CD4-positive, alpha-beta T cell treated with Interleukin-15 for 4 hours (primary cell): ENCODE measurements at places on chromosomes 5 and 9.

DNA sequence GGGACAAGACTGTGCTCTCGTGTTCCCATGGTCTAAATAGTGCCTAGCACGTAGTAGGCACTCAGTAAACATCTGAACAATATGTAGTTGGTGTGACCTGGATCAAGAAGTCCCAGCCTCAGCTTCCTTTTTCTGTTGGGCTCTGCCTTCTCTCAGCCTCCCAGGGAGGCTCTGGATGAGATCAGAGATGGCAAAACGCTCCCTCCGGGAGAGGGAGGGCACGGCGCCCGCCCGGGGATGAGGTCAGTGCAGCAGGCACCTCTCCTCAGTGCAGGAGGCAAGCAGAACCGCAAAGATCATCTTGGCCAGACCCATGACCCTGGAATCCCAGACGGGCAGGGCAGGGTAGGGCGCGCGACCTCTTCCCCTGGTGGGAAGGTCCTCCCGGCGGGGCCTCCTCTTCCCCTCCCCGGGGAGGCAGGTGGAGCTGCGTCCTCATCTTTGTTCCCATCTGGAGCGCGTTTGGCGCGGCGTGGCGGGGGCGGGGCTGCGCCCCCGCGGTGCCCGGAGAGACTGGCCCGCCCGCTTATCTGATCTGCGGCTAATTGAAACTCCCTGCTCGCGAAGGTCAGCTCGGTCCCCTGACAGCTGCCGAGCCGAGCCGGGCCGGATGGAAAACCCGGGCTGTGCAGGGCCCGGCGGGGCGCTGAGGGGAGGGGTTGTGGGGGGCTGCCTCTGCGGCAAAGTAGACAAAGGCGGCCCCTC lies 60.9 kb downstream of the CXXC5 start:
- DNase-seq, result no peak

DNA sequence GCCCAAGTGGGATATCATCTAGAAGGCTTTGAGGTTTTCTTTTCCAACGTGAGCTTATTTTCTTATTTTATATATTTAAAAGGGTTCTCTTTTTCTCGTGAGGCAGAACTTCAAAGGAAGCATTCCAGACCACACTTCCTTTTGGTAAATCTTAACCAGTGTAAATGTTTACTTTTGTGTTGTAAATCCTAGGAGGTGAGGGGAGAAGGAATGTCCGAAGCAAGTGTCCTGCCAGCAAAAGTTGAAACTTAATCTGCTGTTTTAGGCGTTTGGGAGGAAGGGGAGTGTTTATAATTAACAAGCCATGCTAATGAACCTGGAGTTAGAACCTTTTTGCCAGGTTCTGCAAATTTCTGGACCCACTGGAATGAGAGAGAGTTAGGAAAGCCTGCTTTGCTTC lies 37.9 kb downstream of the WWC1 start:
- no peak for DNase-seq

DNA sequence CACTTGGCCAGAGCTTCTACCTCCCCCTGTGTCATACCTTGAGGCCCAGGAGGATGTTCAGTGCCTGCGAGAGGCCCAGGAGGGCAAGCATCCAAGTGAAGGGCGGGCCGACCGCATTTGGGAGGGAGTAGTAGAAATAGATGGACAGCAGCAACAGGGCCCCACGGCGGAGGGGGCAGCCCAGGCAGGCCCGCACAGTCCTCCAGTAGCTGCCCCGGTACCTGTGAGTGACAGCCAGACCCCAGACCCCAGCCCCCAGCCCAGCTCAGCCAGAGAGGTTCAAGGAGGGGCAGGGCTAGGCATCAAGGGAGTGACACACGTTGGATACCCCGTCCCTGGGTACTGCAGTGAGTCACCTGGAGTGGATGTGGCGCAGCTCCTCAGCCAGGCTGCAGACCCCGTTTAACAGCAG lies 1.4 kb downstream of the STING1 start:
- DNase-seq, result peak; percentile 58

GRCh38 chr5:82707741-82708140 lies 369.5 kb downstream of the TMEM167A start:
- DNase-seq, result no peak

- no peak for DNase-seq
Observed at GRCh38 chr9:125464591-125465385, 203.2 kb downstream of the GAPVD1 start.

- peak; percentile 14 for DNase-seq
Observed at GRCh38 chr5:83564069-83564749, 92.7 kb downstream of the VCAN start.

DNA sequence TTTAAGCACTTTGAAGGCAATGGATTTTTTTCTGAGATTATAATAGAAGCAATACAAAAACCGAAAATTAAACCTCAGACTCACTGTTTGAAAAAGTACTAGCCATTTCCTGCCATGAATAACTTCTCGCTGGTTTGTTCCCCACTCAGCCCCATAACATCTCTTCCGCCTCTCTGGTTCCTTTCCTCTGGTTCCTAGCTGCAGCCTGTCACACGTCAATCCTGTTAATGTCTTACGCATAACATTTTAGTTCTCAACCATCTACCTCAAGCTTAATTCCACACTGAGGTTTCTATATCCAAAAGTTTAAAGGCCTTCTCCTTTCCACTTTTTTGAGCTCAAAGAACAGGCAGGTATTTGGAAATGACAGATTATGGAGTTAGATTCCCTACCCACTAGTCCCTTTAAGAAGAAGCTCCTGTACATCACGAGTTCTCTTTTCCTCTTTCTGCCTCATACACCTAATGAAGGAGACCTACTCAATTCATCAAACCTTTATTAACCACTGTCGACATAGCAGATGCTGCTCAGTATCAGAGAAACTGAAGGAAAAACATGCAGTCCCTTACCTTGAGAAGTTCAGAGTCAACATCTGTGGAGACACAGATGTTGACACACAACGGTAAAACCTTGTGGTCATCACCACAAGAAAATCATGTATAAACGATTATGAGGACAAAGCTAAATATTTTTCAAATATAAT lies 243.0 kb upstream of the PTGER4 start:
- peak; percentile 57 for DNase-seq

GRCh38 chr9:98995971-98996504 lies 52.3 kb downstream of the COL15A1 start:
- DNase-seq, result no peak

DNA sequence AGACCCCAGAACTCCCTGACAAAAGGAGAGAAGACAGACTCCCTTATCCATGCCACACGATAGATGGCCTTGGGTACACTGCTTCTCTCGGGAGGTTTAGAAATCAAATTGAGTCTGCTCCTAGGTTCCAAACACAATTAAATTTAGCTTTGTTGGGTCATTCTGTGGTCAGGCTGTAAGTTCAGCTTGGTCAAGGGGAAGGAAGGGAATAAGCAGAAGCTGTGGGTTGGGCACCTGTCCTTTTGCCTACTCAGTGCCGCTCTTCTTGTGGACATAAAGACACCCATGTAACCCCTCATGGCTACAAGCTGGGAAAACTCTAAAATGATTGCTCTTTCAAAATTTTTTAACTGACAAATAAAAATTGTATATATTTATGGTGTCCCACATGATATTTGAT lies 19.1 kb upstream of the AK3 start:
- DNase-seq, result no peak

DNA sequence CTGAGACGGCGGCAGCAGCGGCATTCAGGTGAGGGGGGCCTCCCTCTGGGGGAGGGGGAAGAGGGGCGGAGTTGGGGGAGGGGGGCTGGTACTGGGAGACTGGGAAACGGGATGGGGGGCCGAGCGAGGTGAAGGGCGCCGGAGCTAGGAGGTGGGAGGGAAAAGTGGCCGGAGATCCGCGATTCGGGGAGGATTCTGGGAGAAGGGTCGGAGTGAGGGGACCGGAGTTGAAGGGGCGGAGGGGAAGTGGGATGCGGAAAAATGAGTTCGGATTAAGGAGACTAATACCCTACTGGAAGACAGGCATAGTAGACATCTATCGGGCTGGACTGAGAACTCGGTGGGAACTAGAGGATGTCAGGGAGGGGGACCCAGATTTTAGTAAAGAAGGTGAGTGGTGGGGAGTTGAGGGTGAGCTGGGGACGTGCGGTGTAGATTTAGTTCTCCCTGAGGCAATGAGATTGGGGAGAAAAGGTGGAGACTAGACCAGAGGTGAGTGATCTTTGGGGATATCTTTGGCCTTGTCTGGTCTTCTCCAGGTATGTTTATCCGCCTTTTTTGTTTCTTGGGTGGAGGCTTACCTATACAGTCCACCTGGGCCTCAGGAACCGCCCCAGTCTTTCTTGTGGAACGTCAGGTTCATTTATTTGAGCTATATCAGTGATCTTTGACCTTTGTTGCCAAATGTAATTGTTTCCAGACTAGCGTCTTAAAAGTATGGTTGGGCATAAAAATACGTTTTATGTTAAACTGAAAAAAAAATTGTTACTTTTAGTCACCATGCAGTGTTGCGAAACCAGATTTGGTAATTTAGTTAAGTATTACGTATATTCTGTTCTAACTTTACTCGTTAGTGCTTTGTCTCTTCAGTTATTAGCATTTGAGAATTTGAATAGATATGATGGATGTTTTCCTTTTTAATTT lies 632 bp downstream of the UBAP1 start:
- DNase-seq, result no peak

DNA sequence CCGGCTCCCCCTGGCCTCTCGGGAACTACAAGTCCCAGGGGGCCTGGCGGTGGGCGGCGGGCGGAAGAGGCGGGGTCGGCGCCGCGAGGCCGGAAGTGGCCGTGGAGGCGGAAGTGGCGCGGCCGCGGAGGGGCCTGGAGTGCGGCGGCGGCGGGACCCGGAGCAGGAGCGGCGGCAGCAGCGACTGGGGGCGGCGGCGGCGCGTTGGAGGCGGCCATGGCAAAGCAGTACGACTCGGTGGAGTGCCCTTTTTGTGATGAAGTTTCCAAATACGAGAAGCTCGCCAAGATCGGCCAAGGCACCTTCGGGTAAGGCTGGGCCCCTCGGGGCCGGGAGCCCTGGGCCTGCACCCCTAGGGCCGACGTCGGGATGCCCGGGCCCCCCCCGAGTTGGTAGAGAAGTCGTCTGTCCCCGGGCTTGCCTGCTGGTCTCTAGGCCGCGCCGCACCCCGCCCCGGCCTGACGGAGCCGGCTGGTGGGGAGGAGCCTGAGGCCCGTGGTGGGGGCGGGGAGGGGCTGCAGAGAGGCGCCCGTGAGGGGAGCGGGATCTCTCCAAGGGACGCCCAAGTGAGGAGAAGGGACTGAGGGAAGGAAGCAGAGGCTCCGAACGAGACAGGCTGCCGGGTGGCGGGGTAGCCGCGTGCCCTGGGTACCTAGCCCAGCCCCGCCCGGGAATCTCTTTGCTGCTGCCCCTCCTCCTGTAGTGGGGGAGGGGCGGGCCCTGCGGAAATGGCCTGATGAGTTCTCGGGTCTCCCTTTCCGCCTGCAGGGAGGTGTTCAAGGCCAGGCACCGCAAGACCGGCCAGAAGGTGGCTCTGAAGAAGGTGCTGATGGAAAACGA lies at the start of gene CDK9:
Gene CDK9, plus strand, starts transcription at position 102 of the 840 bp plus-strand sequence. Its CDS starts 115 bp downstream, at position 217.
- DNase-seq, result peak; percentile 93

- DNase-seq, result no peak
Observed at GRCh38 chr5:54651482-54652076, 134.0 kb downstream of the SNX18 start.

- DNase-seq, result no peak
Observed at GRCh38 chr5:88298425-88298824, 29.8 kb upstream of the TMEM161B start.

DNA sequence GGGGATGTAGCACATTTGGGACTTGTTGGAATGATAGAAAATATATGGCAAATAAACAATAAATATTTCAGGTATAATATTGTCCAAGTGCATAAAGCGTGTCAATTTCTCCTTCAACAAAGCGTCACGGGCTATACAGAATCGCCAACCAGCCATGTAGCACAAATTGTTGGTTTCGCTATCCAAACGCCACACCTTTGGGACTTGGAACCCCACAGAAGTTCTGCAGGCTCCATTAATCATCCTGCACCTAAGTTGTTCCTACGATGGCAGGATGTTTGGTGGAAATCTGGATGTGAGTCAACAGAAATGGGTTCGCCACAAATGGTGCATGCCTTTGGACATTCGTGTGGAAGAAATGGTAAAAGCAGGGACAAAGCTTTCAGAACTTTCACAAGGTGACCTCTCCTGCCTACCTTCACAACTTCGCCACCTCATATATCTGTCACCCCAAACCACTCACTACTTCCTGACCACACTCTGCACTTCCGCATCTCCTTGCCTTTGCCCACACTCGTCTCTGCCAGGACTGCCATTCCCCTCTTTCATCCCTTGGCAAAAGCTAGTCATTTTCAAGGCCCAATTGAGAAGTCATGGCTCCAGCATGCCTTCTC lies 95.7 kb downstream of the LHFPL2 start:
- DNase-seq, result no peak
